Stimulated activated CD4-positive, alpha-beta T cell treated with anti-CD3 and anti-CD28 coated beads, Interleukin-15, amount 100 ng/mL, for 24 hours (primary cell): ENCODE measurements at places on chromosomes 3 and 15.

GRCh38 chr3:158540066-158540465 lies 30.9 kb upstream of the MLF1 start:
- DNase-seq, result no peak

DNA sequence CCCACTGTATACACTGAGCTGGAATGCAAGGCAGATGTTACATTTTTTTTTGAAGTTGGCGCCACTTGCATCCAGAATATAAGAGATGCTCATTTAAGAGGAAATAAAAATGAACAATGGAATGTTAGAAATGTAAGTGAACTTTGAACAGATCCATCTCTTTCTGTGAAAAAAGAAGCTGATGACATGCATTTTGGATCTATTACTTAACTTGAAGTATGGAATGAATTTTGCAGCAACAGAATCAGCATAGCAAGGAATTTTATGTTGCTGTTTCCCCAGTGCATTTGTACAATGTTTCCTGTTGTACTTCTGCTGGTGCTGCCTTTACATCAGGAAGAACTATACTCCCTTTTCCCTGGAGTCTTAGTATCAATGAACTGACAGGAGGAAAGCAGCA lies 178.2 kb downstream of the LSAMP start:
- DNase-seq, result no peak

- no peak for DNase-seq
These were observed 6.1 kb downstream of the FXR1 start for GRCh38 chr3:180918542-180918941.

DNA sequence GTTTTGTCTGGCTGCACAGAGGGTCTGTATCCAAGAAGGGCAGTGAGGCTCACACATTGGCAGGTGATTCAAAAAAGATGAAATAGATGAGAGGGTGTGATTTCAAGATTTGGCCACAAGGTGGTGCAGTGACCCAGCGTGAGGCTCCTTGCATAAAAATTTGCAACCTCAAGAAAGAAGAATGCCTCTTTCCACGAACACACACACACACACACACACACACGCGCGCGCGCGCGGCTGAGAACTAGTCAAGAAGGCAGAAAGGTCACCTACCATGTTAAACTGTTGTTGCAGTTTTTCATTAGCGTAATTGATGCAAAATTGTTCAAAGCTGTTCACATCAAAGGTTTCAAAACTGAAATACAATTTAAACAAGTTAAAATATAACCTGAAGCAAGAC lies 39.2 kb downstream of the MYO5C start:
- DNase-seq, result peak; percentile 76

GRCh38 chr15:77296773-77297337 lies 123.0 kb downstream of the PEAK1 start:
- no peak for DNase-seq

DNA sequence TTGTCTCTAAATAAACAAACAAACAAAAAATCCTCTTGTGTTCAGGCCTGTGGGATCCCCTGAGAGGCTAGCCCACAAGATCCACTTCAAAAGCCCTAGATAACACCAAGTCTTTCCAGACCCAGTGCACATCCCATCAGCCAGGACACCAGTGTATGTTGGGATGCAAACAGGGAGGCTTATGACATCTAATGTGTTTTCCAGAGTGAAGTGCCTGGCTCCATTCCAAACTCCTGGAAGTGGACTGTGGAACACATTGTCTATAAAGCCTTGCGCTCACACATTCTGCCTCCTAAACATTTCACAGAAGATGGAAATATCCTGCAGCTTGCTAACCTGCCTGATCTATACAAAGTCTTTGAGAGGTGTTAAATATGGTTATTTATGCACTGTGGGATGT lies 57.0 kb downstream of the MLH1 start:
- no peak for DNase-seq

DNA sequence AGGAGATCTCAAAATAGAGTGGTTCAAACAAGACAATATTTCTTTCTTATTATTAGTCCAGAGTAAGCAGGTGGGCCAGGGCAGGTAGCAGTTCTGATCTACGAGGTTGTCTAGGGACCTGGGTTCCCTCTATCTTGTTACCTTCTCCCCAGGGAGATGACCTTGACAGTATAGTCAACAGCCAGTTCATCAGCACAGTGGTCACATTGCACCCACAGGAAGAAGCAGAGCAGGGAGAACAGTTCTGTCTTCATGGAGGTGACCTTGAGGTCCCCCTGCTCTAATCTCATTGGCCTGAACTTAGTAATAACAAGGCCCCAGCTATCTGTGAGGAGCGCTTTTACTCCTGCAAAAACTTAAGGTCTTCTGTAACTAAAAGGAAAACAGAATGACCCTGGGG lies 21.7 kb downstream of the SLC49A4 start:
- no peak for DNase-seq

DNA sequence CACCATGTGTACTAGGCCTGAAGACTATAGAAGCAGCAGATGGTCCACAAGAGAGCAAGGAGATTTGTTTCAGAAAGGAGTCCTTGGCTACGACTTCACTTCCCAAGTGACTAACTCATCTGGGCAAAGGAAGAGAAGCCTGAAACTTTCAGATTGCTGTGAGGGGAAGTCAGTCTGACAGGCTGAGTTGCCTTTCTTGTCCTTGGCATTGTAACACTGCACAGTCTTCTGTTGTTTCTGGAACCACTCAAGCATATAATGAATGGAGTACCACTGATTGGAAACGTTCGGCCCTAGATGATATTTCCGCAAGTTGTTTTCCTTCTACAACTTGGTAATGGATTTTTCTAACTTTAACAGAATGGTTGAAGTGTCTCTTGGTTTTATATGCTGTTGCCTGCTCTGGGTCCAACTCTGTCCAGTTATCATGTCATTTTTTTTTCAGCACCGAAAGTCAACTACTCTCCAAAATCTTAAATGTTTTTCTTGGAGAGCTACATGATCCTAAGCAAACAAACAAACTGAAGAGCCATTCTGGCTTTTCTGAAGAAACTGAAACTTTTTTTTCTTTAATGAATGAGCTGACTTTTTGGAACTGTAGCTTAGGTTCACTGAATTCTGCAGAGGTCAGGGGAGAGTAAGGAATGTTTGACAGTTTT lies 685.7 kb downstream of the MECOM start:
- DNase-seq, result no peak

GRCh38 chr15:88391700-88392099 lies 75.5 kb downstream of the MRPL46 start:
- DNase-seq, result no peak

DNA sequence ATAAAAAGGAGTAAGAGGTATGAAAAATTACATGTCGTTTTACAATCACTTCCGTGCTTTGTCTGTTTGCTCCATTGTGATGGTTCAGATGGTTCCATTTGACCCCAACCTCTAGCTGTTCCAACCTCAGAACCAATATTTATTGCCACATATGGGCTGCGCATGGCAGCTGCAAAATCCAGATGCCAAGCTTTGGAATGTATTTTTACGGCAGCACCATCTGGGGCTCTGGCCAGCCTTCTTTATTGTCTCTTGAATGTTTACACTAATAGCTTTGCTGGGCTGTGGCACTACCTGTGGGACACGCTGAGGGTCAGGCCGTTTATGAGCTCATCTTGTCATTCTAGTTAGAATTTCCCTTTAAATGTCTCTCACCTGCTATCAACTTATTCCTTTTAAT lies 219.8 kb downstream of the ROBO2 start:
- DNase-seq, result no peak

GRCh38 chr3:149657926-149658743 lies at the start of gene WWTR1:
Gene WWTR1, minus strand, starts transcription at chr3:149658025. Its CDS starts 719 bp downstream, at chr3:149657306.
- DNase-seq, result peak; percentile 67

DNA sequence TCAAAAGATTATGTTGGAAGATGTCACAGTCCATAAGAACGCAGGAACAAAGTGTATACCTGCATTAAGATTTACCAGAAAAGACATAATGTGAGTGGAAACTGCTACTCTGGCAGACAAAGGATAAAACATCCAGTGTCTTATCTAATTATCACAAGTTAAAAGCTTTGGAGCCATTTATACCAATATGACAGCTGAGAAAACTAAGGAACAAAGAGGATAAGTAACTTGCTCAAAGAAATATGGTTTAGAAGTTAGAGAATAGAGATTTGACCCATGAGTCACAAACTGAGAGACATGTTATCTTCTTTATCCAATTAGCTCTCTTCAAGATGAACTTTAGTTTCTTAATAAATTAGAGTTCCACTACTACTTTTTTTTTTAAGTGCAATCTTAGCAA lies 1473.7 kb downstream of the OTOL1 start:
- DNase-seq, result no peak

GRCh38 chr15:97995881-97996603 lies 35.5 kb downstream of the ARRDC4 start:
- peak; percentile 7 for DNase-seq

- no peak for DNase-seq
These were observed 7.2 kb downstream of the KLHL6 start for GRCh38 chr3:183548262-183548769.

GRCh38 chr3:128073807-128074206 lies 21.6 kb downstream of the SEC61A1 start:
- no peak for DNase-seq

GRCh38 chr3:74119221-74119620 lies 494.5 kb upstream of the PDZRN3 start:
- DNase-seq, result no peak

DNA sequence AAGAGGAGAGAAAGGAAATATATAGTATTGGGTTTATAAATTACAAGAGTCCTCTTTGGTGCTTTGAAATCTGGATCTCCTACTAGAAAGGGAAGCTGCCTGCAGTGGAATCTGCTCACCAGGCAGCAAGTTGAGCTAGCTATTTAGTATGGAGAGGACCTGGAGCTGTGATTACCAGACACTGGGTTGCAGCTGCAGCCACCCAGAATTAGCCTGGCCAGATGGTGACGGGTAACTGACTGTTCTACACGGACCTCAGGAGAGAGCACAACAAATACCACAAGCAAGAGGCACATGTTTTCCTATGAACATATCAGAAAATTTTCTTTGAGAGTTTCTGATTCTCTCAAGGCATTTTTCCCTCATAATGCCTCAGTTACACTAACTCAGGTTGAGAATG lies 46.5 kb downstream of the SYNPR start:
- no peak for DNase-seq

DNA sequence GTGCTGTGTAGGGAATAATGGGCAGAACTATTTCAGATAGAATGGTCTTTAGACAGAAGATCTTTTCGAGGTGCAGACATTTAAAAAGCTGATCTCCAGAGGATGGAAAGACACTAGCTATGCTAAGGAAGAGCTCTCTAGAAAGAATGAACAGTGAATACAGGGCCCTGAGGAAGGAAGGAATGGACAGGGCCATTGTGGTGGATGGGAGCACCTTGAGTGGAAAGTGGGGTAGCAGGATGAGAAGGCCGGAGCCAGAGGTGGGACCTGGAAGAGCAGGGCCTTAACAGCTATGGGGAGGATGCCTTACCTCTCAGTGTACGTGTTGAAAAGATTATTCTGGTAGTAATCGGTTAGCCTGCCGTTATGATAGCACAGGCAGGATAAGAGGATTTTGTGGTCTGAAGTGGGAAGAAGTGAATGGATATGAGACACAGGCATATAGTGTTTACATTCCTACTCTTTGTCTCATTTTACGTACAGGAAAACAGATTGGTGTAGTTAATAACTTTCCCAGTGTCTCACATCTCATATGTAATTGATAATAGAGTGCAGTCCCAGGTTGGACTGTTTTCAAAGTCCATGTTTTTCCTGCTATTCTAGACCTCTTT lies 172.4 kb downstream of the KLHL25 start:
- no peak for DNase-seq

GRCh38 chr3:182683453-182683852 lies 109.9 kb upstream of the ATP11B start:
- DNase-seq, result peak; percentile 68

DNA sequence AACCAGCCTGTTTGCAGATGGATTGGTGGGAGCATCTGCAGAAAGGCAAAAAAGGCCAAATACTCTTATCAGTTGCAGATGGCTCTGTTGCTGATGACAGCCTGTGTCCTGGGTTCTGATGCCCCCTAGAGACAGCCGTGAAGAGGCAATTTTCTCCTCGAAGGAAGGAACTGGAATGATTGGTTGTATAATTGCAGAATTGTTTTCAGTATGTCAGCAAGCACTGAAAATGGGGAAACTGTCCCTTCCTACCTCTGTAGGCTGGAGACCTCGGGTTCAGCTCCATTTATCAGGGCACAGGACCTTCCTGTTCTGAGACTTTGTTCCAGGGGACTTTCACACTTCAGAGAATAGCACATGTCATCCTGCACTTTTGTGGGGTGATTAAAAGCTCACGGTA lies 103.0 kb downstream of the PGPEP1L start:
- peak; percentile 23 for DNase-seq

DNA sequence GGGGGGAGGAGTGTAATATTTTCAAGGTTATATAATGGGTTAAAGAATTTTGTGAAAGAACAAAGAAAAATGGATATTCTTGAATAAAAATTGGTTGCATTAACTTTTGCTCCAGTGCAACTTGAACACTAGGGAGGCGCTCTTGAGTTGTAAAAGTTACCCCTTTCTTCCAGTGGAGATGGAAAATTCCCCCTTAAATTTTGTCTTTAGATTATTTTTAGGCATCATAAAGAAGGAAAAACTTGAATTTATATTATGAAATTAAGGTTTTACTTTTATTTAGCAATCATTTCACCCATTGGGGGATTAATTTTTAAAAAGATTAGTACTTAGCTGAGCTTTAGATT lies 550 bp upstream of the CHD2 start:
- DNase-seq, result no peak

DNA sequence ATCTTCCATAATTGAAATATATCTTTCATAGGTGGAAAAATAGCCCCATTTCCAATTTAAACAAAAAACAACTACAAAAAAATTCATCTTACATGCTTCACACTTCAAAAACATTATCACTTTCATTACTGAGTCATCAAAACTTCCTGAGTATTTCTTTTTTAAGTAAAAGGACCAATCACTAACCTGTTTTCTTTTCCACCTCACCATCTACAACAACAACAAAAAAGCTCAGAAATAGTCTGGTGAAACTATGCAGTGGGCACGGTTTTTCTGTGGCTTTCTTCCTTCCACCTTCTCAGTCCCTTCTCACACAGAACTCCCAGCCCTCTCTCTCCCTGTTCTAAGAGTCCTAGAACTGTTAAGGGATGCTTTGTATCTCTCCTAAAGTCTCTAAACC lies 20.3 kb upstream of the TNIK start:
- no peak for DNase-seq

DNA sequence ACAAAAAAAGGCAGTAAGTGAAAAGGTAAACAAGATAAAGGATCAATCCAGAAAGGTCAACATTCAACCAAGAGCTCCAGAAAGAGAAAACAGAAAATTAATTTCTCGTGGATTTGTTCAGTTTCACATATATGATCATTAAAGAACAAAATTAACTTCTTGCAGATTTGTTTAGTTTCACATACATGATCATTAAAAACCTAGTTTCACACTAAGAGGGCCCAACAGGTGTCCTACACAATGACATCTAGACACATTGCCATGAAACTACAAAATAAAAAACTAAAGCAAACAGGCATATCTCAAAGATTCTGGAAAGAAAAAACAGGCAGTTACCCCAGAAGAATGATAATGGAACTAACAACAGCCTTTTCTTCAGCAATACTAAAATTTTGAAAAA lies 22.1 kb downstream of the PHC3 start:
- DNase-seq, result no peak

- no peak for DNase-seq
These were observed 51.8 kb downstream of the ONECUT1 start for GRCh38 chr15:52738311-52738710.

- no peak for DNase-seq
These were observed 117.0 kb upstream of the CHL1 start for GRCh38 chr3:79542-79941.

GRCh38 chr3:74599564-74599963 lies 14.9 kb downstream of the CNTN3 start:
- no peak for DNase-seq

- no peak for DNase-seq
These were observed 34.7 kb downstream of the PIK3CA start for GRCh38 chr3:179182902-179183301.
